ENCODE measurements at places on chromosomes 16 and 17. TPM values are rescaled to one million over a fixed set of nuclear protein-coding genes. Genes with fewer than 3 reads are reported as not detected.
A peak's percentile ranks its signal among the peaks of the same experiment; 100 is the strongest.

USP31 gene
- 10.9 TPM for total RNA-seq

PROCA1 gene
- total RNA-seq: 1.9 TPM

SLFN11 gene
- total RNA-seq: 53.2 TPM

PLEKHM1 gene
- total RNA-seq: 96.9 TPM

ARHGDIG gene
- 1.1 TPM for total RNA-seq

TXNDC17 gene
- total RNA-seq: 93.1 TPM

TBKBP1 gene
- total RNA-seq: 10.6 TPM

EVPL gene
- total RNA-seq: 29.1 TPM

GRCh38 chr17:79623786-79624717 lies 13.2 kb upstream of the RBFOX3 start:
- no peaks in the 10 kb centered on the region for H3K4me1 ChIP-seq
- H3K27me3 ChIP-seq: no peaks in the 10 kb centered on the region
- peak; percentile 13 for DNase-seq
- no peaks in the 10 kb centered on the region for H3K36me3 ChIP-seq
- no peak overlapping the region for H3K4me3 ChIP-seq
- no peak overlapping the region for H3K27ac ChIP-seq

DNA sequence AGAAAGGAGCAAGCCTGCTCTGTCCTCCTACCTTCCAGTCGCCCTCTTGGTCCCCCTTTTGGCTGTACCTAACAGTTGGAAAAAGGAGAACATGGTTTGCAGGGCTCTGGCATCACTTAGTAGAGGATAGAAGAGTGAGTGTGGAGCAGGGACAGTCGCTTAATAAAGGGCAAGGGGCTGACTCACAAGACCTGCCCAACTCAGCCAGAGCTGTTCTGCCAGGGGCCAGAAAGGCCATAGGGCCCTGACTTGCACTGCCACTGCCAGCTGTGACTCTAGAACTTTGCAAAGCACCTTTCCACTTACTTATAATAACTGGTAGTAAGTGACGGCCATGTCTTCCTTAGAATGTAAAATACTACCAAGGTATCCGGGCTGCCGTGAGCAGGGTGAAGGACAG lies 13.5 kb downstream of the PRMT7 start:
- H3K4me3 ChIP-seq: no peak overlapping the region
- no peak for DNase-seq
- H3K4me1 ChIP-seq: no peaks in the 10 kb centered on the region
- H3K27ac ChIP-seq: no peak overlapping the region
- no peaks in the 10 kb centered on the region for H3K36me3 ChIP-seq
- no peaks in the 10 kb centered on the region for H3K27me3 ChIP-seq

DNA sequence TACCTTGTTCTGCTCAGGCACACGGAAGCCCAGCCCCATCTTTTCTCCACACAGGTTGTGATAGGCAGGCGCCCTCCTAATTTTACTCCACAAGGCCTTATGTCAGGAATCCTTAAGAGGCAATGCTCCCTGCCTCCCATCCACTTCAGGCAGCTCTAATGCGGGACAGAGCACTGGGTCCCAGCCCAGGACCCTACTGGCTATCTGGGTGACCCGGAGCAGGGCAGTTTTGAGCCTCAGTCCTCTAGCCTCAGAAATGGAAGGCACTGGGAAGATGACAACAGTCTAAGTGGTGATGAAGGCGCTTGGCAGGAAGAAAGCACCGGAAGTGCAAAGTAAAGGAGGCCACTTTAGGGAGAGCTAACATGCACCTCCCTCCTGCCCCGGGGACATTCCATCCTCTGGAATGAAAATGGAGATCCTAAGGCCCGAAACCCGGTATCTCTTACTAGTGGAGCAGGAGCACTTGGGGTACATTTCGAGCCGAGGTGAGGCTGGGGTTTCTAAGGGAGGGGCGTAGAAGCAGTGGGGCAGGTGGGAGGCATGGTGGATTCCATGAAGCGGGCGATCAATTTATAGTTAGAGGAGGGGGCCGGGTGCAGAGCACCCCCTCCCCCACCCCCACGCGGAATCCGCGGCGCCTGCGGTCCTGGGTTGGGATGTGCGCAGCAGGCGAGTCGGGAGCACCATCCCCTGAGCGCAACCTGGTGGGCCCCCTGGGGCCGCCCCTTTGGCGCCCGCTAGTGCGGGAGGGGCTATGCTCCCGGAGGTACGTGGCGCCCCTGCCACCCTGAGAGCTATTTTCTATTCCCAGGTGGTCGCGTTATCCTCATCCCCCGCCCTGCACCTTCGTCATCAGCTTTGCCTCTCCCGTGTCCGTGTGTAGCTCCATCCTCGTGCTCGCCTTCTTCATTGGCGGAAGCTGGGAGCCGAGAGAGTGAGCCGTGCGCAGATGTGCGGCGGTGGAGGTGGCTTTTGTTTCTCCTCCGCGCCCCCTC lies 4.9 kb downstream of the MT1F start:
- H3K4me1 ChIP-seq: peaks cover 21% of the 10 kb centered on the region
- no peak for DNase-seq
- peaks cover 21% of the 10 kb centered on the region for H3K27me3 ChIP-seq

GRCh38 chr16:8818504-8819270 lies 21.0 kb downstream of the PMM2 start:
- H3K27me3 ChIP-seq: no peaks in the 10 kb centered on the region
- DNase-seq: peak; percentile 9
- H3K27ac ChIP-seq: no peak overlapping the region
- H3K4me1 ChIP-seq: no peaks in the 10 kb centered on the region

DNA sequence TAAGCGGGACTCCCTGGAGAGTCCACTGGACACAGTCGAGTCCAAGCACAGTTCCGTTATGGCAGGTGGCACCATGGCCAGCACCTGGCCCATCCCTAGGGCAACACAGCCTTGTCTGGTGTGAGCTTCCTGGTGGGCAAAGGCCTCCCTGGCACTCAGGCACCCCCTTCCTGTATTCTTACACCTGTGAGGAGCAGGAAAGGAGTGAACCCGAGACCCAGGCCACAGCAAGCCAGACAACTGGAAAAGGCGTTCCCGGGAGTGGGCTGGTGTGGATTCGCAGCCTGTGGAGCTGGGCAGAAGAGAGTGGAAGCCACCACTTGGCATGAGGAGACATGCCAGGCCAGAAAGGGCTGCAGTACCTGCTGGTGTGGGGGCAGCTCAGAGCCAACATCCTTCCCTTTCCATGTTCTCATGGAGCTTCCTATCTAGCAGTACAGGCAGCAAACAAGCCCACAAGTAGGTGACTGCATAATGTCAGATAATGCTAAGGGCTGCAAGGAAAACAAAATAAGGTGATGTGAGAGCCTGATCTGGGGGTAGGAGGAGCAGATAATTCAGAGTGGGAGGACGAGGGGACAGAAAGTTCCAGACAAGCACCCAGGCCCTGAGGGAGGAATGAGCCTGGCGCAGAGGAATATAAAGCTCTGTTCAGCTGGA lies 87.0 kb downstream of the GNAO1 start:
- H3K4me1 ChIP-seq: no peaks in the 10 kb centered on the region
- no peak for DNase-seq
- no peaks in the 10 kb centered on the region for H3K36me3 ChIP-seq
- no peak overlapping the region for H3K4me3 ChIP-seq
- H3K27ac ChIP-seq: no peak overlapping the region

- H3K4me1 ChIP-seq: no peaks in the 10 kb centered on the region
- no peaks in the 10 kb centered on the region for H3K36me3 ChIP-seq
- DNase-seq: no peak
Measured at GRCh38 chr17:33263396-33263795, 29.7 kb downstream of the ASIC2 start.

DNA sequence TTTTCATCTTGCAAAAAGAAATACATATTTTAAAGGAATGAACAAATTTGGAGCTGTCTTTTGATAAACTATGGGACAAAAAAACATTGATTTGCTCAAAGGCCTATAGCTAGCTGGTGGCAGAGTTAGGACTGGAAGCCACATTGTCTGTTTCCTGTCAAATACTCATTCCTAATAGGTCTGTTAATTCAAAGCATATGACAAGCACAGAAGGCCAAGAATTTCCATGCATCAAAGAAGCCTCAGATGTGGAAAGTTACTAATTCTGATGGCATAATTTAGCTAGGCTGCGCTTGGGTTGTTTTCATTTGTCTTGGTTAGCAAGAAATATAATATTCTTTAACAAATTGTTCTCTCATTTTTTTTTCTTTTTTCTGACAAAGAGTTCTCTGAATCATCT lies 98.0 kb downstream of the CDK5R1 start:
- no peaks in the 10 kb centered on the region for H3K4me1 ChIP-seq
- H3K27ac ChIP-seq: no peak overlapping the region
- DNase-seq: no peak
- H3K36me3 ChIP-seq: no peaks in the 10 kb centered on the region
- H3K27me3 ChIP-seq: no peaks in the 10 kb centered on the region
- no peak overlapping the region for H3K4me3 ChIP-seq

DNA sequence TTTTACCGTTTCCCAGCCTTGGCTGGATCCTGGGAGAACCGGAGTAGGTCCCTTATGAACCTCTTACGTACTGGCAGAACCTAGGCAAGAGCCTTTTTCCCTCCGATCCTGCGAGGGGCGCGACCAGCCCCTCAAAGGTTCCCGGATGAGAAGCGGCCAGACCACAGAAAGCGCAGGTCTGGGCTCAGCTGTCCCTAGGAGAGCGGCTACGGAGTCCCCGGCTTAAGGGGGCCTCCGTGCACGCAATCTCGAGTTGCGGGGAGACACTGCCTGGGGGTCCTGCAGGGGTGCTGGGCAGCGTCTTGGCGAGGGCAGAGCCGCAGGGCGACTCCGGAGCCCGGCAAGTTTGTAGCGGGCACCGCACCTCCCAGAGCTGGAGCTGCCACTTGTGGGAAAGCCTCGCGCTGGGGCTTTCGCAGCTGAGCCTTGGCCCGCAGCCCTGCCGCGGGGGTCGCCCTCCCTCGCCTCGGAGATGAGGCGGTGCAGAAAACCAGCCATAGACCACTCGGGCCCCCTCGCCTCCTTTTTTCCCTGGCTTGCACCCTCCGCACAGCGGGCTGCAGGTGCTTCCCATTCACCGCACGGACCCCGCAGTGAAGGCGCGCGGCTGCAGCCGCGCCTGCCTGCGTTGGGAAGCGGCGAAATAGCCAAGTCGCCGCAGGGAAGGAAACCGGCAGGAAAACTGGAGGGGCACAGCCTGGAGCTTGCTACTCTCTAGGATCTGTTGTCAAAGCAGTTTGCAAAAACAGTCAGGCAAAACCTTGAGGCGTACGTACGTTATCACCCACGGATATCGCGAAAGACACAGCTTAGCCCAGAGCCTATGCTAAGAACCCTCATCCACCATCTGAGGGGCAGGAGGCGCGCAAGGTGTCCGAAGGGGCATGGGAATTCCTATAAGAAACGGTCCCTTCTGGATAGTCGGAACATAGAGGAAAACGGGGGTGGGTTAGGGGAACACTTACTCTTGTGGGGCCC lies 834 bp downstream of the CDH8 start:
- H3K27ac ChIP-seq: no peak overlapping the region
- H3K36me3 ChIP-seq: no peaks in the 10 kb centered on the region
- peaks cover 82% of the 10 kb centered on the region for H3K27me3 ChIP-seq
- no peak for DNase-seq

DNA sequence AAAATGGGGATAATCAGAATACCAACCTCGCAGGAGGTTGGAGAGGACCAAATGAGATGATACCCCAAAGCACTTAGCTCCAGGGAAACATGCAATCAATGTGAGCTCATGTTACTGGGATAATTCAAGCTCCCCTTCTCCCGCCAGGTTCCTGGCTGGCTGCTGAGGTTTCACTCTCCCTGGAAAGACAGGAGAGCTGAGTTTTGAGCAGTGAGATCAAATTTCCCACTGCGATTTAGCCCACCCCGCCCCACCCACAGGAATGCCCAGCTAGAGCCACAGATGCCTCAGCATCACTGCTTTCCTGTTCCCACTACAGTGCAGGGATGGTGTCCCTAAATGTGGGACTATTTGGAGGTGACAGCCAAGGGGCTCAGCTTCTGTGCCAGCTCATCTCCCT lies 56.7 kb downstream of the ZNF423 start:
- H3K27ac ChIP-seq: no peak overlapping the region
- H3K4me1 ChIP-seq: no peaks in the 10 kb centered on the region
- H3K27me3 ChIP-seq: no peaks in the 10 kb centered on the region
- H3K36me3 ChIP-seq: no peaks in the 10 kb centered on the region

GRCh38 chr17:70323269-70323668 lies 153.9 kb downstream of the KCNJ2 start:
- no peak overlapping the region for H3K27ac ChIP-seq
- no peak for DNase-seq
- H3K4me1 ChIP-seq: no peaks in the 10 kb centered on the region
- H3K4me3 ChIP-seq: no peak overlapping the region
- H3K36me3 ChIP-seq: no peaks in the 10 kb centered on the region
- no peaks in the 10 kb centered on the region for H3K27me3 ChIP-seq

DNA sequence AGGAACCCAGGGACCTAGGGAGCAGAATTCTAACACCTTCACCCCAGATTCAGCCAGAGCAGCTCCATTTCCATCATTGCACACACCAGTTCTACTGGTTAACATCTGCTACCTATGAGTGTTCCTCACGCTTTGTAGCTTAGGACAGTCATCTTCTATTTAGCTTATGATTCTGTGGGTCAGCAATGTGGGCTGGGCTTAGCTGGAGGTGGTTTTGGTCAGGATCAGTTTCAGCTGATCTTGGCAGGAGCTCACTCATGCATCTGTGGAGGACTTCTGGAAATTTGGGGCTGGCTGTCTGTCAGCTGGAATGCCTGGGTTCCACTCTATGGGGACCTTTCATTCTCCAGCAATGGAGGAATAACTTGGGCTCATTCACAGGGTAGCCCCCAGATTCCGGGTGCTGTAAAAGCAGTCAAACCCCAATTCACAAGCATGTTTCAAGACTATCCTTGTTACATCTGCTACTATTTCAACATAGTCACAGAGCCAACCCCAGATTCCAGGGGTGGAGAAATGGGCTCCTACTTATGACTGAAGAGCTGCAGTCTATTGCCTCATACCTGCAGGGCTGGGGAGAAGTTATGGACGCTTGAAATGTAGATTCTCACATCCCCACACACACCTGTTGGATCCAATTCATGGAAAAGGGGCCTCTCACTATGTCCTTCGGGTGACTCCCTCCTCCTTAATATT lies 3.4 kb upstream of the HP start:
- DNase-seq: no peak
- no peak overlapping the region for H3K27ac ChIP-seq
- no peak overlapping the region for H3K4me3 ChIP-seq
- no peaks in the 10 kb centered on the region for H3K36me3 ChIP-seq
- no peaks in the 10 kb centered on the region for H3K27me3 ChIP-seq

DNA sequence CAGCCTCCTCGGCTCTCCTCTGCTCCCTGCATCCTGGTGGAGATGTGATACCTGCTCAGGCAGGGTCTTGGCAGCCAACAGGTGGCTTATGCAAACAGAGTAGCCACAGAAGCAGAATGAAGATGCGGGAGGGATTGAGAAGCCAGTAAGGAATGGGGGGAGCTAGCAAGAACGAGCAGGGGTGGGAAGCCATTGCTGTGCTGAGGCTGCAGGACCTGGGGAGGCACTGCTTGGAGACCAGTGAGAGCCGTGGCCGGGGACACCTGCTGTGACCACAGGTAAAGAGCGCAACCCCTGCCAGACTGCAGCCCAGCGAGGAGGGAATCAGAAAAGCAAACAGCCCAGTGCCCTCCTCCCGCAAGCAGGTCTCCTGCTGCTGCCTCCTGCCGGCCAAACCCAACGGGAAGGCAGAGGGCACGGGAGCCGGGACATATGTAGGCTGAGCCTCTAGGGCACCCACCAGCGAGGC lies 14.7 kb downstream of the AIPL1 start:
- H3K4me3 ChIP-seq: no peak overlapping the region
- no peak overlapping the region for H3K27ac ChIP-seq
- DNase-seq: no peak
- H3K4me1 ChIP-seq: no peaks in the 10 kb centered on the region
- H3K36me3 ChIP-seq: no peaks in the 10 kb centered on the region

GRCh38 chr17:74260525-74260850 lies 13.5 kb upstream of the DNAI2 start:
- H3K27ac ChIP-seq: no peak overlapping the region
- H3K27me3 ChIP-seq: no peaks in the 10 kb centered on the region

GRCh38 chr17:5854871-5855554 lies 215.2 kb upstream of the WSCD1 start:
- H3K4me3 ChIP-seq: no peak overlapping the region
- H3K36me3 ChIP-seq: no peaks in the 10 kb centered on the region
- H3K27ac ChIP-seq: no peak overlapping the region
- H3K27me3 ChIP-seq: no peaks in the 10 kb centered on the region
- H3K4me1 ChIP-seq: no peaks in the 10 kb centered on the region

Measured in left lung (tissue), 14 donors.